Dermis microvascular lymphatic vessel endothelial cell (primary cell): ENCODE measurements at places on chromosomes 11 and 22. TPM values are rescaled to one million over a fixed set of nuclear protein-coding genes. Genes with fewer than 3 reads are reported as not detected.
A peak's percentile ranks its signal among the peaks of the same experiment; 100 is the strongest.

HBD gene
- not detected in 2 replicates for total RNA-seq

OR5AK2 gene
- not detected in 2 replicates for total RNA-seq

C11orf42 gene
- total RNA-seq: not detected in 2 replicates

PLEKHA7 gene
- 1.8 and 3.4 TPM in 2 replicates for total RNA-seq

OR52I2 gene
- total RNA-seq: not detected in 2 replicates

ART1 gene
- total RNA-seq: not detected in 2 replicates

GAL3ST1 gene
- total RNA-seq: 0.13 TPM in 1 of 2 replicates, not detected in the other

BANF1 gene
- 16.7 and 20.4 TPM in 2 replicates for total RNA-seq

LRRC10B gene
- total RNA-seq: under 0.01 TPM in 1 of 2 replicates, not detected in the other

DNA sequence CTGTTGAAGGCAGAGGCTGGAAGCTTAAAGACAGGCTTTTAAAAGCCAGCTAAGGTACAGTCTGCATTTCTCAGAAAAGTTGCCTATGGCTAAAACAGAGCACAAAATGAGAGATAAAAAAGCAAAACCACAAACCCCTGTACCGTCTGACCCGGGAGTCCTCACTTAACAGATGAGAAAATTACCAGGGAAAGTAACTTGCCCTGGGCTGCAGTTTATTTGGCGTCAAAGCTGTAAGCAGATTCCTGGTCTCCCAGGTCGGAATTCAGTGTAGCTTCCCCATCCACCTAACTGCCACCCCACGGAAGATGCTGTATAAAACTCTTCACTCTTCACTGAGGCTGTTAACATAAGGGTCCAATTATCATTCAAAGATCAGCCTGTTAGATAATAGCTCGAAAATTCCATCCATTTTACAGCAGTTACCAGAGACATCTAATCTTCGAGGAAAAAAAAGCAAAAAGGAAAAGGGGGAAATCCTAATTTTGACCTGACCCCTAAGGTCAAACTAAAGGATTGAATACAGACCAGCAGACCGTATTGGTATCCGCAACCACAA lies 1.5 kb downstream of the TCF20 start:
- DNase-seq: no peak

DNA sequence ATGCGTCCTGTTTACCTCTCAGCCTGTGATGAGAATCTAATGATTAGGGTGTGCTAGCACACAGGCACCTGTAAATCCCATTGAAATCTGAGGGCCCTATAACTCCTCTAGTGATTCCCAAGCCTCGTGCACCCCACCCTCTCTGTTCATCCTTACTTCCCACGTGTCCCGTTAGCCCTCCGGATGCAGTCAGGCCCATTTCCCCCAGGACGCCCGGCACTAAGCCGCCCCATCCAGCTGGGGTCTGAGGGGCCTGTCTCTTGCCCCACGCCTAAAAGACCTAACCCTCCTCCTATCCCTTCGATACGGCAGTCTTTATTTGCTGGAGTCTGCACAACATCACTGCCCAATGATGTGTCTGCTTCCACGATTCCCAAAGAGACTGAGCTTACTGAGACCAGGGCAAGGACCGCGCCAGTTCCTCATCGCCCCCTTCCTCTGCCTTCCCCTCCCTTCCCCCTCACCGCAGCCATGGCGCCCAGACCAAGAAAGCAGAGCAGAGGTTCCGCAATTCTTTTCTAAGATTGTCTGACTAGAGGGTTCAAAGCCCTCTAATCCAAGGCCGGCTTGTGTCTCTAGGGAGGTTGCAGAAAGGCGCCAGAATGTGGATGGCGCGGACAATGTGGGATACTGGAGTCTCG lies 1.1 kb upstream of the FADS2 start:
- no peak for DNase-seq

GRCh38 chr22:41263704-41264103 lies 22.3 kb downstream of the RANGAP1 start:
- no peak for DNase-seq

GRCh38 chr11:101618709-101619108 lies 34.9 kb upstream of the TRPC6 start:
- no peak for DNase-seq

GRCh38 chr11:13126430-13126829 lies 117.3 kb downstream of the RASSF10 start:
- peak; percentile 86 for DNase-seq

- no peak for DNase-seq
Measured at GRCh38 chr11:92253945-92254344, 29.3 kb downstream of the FAT3 start.

GRCh38 chr11:106939157-106939556 lies 79.1 kb downstream of the GUCY1A2 start:
- DNase-seq: no peak

DNA sequence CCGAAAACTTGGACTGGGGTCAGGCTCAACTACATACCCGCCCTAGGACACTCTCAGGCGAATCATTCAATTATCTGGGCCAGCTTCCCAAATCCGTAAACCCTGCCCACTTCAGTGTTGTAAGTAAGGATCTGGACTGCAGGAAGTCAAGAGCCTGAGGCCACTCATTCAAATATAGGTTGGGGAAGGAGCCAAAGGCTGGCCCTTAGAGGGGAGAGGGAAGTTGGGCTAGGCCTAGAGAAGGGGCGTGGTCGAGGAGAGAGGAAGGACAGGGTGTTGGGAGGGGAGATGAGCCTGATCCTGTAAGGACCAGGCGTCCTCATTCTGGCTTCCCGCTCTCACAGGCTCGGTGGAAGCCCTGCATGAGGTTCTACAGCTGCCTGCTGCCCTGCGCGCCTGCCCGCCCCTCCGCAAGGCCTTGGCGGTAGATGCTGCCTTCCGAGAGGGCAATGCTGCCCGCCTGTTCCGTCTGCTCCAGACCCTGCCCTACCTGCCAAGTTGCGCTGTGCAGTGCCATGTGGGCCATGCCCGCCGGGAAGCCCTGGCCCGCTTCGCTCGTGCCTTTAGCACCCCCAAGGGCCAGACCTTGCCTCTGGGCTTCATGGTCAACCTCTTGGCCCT lies 3.0 kb downstream of the SAC3D1 start:
- no peak for DNase-seq

GRCh38 chr11:70783356-70783755 lies 385.0 kb downstream of the CTTN start:
- DNase-seq: no peak

GRCh38 chr11:67270256-67271204 lies 4.3 kb downstream of the GRK2 start:
- DNase-seq: no peak

DNA sequence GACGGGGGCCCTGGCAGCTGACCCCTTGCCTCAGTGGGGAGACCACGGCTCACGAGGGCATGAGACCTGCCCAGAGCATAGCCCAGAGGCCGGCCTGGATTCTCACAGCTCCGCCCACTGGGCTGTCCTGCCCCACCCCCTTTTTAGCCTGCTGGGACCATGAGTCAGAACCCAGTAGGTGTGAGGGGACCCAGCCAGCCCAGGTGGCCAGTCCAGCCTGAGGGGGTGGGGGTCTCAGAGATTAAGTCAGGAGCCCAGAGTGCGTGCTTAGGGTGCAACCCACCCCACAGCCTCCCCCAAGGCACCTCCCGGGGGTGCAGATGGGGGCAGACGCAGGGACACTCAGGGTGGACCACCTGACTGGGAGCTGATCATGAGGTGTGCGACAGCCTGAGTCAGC lies 40.1 kb upstream of the PPARA start:
- DNase-seq: no peak

GRCh38 chr11:57493507-57494503 lies 21.7 kb downstream of the SLC43A1 start:
- peak; percentile 62 for DNase-seq

DNA sequence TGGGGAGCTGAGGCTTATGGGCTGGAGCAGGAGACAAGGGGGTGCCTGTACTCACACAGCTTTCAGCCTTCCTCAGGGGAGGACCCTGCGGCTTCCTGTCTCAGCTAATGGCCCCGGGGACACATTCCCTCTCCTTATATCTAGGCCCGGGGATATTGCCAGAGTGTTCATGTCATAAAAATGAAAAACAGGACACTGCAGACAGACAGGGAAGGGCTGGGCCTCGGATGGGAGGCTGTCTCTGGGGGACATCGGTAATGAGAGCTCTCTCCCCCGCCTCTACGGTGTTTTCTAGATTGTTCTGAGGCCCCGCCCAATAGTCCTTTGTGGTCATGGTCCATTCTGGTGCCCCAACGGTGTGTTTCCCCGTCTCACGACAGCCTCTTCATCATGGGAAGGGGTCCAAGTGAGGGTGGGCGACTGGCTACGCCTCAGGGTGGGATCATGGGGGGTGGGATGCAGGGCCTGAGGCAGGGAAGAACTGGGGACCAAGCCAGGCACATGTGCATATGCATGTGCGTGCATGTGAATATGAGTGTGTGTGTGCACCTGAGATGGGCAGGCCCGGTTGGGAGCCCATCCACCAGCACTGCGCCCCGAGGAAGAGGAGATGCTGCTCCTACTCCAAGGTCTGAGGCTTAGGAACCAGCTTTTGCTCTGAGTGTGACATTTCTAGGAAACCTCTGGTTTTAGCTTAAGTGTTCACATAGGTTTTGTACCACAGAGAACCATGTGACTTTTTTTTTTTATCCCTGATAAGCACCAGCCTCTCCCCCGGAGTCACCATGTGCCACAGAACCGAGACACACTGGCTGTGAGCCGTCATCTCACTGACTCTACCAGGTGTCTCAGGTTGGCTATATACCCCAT lies 5.3 kb downstream of the ARVCF start:
- DNase-seq: no peak

- no peak for DNase-seq
Measured at GRCh38 chr11:111770581-111771134, 4.5 kb upstream of the PPP2R1B start.
